Glomerular endothelial cell (primary cell): ENCODE measurements at places on chromosomes 2 and 18. TPM values are rescaled to one million over a fixed set of nuclear protein-coding genes. Genes with fewer than 3 reads are reported as not detected.
A peak's percentile ranks its signal among the peaks of the same experiment; 100 is the strongest.

- no peak for DNase-seq
Observed at GRCh38 chr2:119223521-119224390, at the start of gene STEAP3. STEAP3 (plus strand) TSS chr2:119223834; CDS start chr2:119231013, 7,179 bp downstream.

The CDH20 gene
- 0.24 TPM in 1 of 2 replicates, not detected in the other for total RNA-seq

The LOXHD1 gene
- total RNA-seq, result not detected in 2 replicates

GRCh38 chr2:72117718-72118117, 29.9 kb downstream of the CYP26B1 start:
- no peak for DNase-seq

The FAM210A gene
- 5.4 and 9.9 TPM in 2 replicates for total RNA-seq

GRCh38 chr2:142874293-142874814, 3.1 kb upstream of the KYNU start:
- DNase-seq, result peak; percentile 60

- no peak for DNase-seq
Observed at GRCh38 chr18:48324651-48325050, 84.5 kb downstream of the ZBTB7C start.

The HOXD13 gene
- not detected in 2 replicates for total RNA-seq

DNA sequence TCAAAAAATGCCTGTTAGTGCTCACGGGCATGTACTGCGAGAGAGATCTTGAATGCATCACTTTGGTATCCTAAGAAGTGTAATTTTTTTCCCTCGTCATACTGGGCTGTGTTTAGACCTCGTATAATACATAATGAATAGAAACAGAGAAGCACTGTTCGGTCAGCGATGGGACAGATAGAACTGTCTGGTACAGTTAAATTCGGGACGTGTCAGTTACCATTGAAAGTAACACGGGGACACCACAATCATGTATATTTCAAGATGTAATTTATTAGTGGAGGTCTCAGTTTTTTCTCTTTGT, 1.8 kb downstream of the PKP4 start:
- DNase-seq, result no peak

DNA sequence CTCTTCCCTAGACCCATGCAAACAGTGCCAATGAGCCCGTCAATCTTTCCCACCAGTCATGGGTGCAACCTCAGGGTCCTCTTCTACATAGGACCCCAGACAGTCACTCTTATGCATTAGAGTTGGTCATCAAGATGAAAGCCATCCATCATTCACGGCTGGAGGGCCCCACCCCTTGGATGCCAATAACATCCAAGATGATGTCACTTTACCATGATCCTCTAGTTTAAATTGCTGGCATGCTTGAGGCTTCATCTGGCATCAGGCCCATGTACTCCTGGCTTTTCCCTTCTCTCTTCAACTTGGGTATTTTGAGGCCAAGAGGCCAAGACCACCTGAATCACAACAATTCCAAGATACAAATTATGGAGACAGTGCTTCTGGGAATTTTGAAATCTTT, 91.1 kb upstream of the MAPK4 start:
- DNase-seq, result no peak

DNA sequence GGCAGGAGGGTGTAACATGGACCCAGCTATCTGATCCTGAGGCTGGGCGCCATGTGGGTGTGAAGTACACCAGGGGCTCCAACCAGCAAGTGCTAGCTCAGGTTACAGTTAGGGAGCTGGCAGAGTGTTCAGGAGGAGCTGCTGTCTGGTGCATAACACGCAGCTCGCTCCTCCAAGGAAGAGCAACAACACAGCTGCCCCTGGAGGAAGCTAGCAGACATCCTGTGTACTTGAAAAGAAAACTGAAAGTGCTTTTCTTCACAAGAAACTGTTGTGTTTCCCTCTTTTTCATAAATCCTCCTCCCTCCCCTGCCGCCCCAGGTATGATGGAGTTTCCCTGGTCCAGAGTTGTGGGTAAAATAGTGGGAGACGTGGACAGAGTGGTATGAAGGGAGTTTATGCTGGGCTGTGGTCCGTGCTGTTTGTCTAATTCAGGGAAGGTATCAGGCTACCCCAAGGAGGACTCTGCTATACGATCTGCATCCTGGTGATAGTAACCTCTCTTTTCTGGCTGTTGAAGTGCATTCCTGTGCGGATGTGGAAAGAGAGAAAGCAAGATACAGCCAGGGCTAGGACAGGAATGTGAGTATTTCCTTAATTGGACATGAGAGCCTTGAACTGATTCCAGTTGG, 6.1 kb upstream of the LBH start:
- no peak for DNase-seq

DNA sequence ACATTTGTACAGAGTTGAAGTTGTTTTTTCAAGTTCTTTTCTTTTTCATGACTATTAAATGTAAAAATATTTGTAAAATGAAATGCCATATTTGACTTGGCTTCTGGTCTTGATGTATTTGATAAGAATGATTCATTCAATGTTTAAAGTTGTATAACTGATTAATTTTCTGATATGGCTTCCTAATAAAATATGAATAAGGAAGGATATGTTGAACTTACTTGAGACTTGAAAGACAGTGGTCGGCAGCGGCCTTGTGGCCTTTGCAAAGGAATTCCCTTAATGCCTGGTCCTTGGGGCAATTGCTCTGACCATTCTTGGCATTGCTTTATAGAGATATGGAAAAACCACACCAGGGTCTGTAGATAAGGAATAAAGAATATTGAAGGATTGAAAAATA, 25.9 kb upstream of the TMEM87B start:
- no peak for DNase-seq

DNA sequence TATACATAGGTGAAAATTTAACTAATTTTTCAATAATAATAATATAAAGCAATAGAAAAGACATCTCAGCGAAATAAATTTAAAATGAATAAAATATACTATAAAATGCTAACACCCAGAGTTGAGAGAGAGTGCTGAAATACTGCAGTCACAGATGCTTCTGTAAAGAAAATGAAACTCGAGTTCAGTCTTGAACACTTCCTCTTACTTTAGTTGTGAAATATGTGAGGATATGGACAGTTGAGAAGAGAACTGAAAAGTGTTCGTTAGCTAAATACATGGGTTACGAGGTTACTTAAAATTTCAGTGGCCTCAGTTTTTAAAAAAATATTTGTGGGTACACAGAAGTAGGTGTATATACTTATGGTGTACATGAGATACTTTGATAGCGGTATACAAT, 106.8 kb downstream of the DNAH7 start:
- DNase-seq, result no peak

- DNase-seq, result peak; percentile 54
Observed at GRCh38 chr2:68062680-68063387, at the start of gene C1D. C1D (minus strand) TSS chr2:68063004; CDS start chr2:68047310, 15,694 bp downstream.

DNA sequence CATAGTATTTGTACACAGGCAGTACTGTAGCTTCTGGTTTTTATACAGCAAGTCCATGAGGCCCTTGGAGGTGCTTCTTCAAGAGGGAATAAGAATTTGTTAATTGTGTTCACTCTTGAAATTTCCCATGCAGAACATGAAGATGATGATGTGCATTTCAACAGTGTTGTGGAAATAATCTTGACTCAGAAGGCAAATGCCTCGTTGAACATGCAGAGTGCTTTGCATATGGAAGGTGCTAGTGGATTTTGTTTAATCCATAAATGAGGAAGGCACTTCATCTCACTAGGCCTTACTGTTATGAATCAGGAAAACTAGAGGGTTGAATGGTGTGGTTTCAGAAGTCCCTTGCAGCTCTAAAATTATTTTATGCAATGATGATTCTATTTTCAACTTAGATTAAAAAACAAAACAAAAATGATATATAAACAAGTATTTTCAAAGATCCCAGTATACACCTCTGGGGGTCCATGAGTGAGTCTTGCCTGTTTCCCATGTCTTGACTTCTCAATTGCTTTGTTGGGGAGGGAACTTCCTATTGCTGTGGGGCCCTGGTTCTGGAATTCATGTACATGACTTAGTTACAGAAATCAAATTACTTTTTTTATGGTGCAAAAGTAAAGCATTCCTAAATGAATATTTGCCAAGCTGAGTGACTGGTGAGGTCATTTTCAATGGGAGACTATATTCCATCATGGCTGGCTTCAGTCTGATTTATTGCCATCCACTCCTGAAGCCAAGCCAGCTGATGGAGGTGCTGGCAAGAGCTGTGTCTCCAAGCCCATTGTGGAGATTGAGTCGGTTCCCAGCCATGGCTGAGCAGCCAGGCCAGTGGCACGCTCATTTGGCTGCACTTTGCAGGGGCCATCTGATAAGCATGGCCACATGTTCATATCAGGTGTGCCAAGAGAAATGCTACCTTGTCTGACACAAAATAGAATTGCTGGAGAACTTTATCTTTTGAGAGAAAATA, 56.5 kb downstream of the MGAT5 start:
- DNase-seq, result no peak

DNA sequence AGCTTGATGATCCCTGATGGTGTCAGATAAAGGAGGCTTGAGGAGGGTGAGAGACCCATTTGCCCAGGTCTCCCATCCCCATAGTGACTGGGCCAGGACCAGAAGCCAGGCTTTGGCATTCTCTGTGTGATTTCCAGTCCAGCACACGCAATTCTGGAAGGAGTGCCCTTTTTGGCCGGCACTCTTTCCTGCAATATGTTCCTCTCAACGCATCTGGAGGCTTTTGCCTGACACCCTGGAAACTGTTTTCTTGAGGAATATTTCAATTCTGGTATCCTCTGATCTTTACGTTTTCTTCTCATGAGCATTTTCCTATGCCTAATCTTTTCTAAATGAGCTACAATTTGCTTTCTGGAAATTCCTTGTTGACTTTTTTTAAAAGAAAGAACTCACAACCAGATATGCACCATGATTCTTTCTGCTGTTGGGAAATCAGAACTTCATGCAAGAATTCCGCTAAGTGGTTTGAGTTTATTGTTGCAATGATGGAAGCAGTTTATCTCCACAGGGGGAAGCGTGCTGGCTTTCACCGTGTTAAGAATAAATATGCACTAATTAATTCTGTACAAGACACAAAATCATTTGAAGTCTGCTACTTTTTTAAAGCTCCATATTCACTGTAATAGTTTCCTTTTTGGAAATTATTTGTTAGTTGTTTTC, 143.7 kb downstream of the NAPG start:
- no peak for DNase-seq

DNA sequence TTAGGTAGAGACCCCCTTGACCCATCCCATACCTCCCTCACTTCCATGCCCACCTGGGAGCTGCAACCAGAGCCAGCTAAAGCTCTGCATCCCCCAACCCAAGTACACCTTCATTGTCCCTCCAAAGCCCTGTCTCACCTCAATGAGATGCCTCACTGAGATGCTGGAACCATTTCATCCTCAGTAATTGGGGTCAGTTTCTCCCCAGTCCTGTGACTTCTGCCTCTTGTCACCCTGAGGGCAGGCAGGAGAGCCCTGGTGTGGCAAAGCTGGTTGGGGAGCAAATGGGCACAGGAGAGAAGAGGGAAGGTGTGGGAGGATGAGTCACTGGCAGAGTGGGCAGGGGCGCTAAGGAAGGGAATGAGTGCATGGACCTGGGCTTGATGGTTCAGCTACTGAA, 27.9 kb upstream of the NT5DC4 start:
- no peak for DNase-seq

GRCh38 chr18:69683176-69683575, 264.5 kb downstream of the CD226 start:
- no peak for DNase-seq

The DSG1 gene
- total RNA-seq, result 0.15 TPM in 1 of 2 replicates, not detected in the other

The LHCGR gene
- total RNA-seq, result 0.70 TPM in 1 of 2 replicates, not detected in the other

DNA sequence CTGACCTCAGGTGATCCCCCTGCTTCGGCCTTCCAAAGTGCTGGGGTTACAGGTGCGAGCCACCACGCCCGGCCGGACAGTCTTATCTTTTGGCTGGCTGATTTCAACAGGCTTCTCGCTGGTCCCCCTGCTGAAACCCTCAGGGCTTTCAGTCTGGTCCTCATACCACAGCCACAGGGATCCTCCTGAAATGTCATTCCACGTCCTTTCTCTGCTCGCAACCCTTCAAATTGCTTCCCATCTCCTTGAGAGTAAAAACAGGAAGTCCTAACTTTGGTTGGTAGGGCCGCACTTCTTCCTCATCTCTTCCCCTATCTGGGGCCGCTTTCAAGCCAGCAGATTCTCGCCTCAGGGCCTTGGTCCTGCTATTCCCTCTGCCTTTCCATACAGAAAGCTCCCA, 1.4 kb upstream of the CAB39 start:
- DNase-seq, result no peak

DNA sequence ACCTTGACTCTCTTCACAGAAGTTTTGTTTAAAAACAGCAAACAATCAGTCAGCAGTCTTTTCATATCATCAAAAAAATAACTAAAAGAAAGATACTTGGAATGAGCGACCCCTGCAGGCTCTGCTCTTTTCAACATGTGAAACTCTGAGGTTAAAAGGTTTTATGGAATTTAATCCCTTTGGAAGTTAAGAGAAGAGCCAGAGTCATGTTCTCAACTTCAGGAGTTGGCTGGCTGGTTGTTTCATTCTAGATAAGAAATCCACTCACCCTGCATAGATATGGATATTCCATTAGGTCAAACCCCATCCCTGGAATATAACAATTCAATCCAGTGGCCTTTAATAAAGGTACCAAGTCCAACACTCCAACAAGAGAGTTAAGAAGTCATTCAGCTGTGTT, 115.6 kb upstream of the RMDN2 start:
- DNase-seq, result no peak

The ASAP2 gene
- total RNA-seq, result 42.1 and 71.6 TPM in 2 replicates

GRCh38 chr2:68911246-68911645, 40.0 kb upstream of the BMP10 start:
- DNase-seq, result no peak

DNA sequence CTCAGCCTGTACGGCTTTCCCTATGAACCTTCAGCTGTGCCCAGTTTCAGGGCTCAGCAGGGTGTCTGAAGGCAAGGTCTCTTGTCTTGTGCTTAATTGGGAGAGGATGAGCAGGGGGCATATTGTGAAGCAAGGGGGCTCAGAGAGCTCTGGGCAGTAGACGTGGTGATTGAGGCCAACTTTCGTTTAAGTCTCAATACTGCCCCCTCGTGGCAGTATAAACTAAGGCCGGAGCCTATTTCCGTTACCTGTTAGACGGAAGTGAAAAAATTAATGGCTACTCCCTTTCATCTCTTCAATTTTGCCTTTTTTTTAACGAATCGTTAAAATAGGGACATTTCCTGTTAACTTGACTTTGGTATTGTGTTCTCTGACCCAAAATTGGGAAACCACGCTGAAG, 193.4 kb downstream of the TDRD15 start:
- peak; percentile 10 for DNase-seq

The AFF3 gene
- total RNA-seq, result 4.6 and 5.8 TPM in 2 replicates

The RUFY4 gene
- not detected in 2 replicates for total RNA-seq

DNA sequence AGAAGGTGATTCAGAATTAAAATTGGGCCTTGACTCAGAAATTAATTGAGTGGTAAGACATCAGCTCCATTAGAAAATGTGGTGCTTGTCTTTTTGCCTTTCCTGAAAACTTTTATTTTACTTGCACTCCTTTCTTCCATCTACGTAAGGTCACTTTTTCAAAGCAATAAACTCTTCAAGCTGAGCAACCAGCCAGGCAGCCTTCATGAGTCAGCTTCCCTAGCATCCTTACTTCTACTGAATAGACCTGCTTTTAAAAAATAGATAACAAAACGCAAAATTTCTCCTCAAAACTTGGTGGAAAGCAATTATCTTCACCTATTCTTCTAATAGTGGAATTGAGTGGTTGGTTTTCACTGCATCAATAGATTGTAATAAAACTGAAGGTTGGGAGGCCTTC, 504.2 kb downstream of the ARHGAP15 start:
- DNase-seq, result no peak

- DNase-seq, result no peak
Observed at GRCh38 chr18:12851716-12852115, 32.3 kb downstream of the PTPN2 start.

The TEKT4 gene
- total RNA-seq, result not detected in 2 replicates

GRCh38 chr2:207530160-207531031, 634 bp downstream of the CREB1 start:
- DNase-seq, result no peak

The LONRF2 gene
- total RNA-seq, result under 0.01 and 0.19 TPM in 2 replicates

The DSC1 gene
- total RNA-seq, result not detected in 2 replicates
